Glutamatergic neuron (in vitro differentiated cells): ENCODE measurements at places on chromosomes 7 and 10. TPM values are rescaled to one million over a fixed set of nuclear protein-coding genes. Genes with fewer than 3 reads are reported as not detected.

The H2BK1 gene
- total RNA-seq: not detected

The HIP1 gene
- total RNA-seq: 65.5 TPM

The MYO3A gene
- total RNA-seq: 0.22 TPM

GRCh38 chr7:151705636-151706276 is 171.2 kb downstream of the PRKAG2 start:
- H3K4me3 ChIP-seq: peak overlapping the region; percentile 44
- H3K27me3 ChIP-seq: peaks cover 14% of the 10 kb centered on the region
- H3K27ac ChIP-seq: peak overlapping the region; percentile 85
- H3K4me1 ChIP-seq: peaks cover 21% of the 10 kb centered on the region
- DNase-seq: no peak

DNA sequence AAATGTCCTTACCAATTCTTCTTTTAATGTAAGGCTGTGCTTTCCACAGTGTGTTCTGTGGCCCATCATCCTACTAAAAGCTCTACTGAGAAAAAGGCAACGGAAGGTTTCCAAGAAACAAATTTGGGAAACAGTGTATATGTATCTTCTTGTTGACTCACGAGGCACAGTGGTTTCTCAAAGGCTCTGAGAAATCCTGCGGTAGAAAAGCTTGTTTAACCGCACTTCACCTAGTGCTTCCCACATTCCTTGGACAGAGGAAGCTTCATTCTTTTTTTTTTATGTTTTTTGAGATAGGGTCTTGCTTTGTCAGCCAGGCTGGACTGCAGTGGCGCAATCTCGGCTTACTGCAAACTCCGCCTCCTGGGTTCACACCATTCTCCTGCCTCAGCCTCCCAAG is 84.5 kb downstream of the TACC2 start:
- no peak for DNase-seq
- H3K36me3 ChIP-seq: no peaks in the 10 kb centered on the region
- no peak overlapping the region for H3K27ac ChIP-seq
- no peak overlapping the region for H3K4me3 ChIP-seq
- peaks cover 11% of the 10 kb centered on the region for H3K4me1 ChIP-seq

- H3K27me3 ChIP-seq: peaks cover 4% of the 10 kb centered on the region
- H3K4me1 ChIP-seq: peaks cover 6% of the 10 kb centered on the region
- no peak for DNase-seq
Observed at GRCh38 chr10:70418229-70418628, 14.3 kb downstream of the EIF4EBP2 start.

DNA sequence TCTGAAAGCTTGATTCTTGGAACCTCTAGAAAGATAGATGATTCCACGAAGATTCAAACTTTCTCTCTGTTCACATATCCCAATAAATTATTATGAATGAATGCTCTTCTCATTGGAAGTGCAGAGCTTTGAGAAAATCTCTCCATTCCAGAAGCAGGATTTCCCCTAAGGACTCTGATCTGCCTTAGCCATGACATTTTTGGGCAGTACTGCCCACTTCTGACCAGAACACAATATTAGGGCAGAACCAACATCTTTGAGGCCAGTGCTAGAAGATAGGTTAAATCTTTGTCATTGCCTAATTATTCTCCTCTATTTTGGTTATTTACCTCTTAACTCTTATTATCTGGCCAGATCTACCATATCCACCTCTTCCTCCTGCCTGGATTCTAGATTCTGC is 49.9 kb downstream of the ARMC3 start:
- H3K4me3 ChIP-seq: no peak overlapping the region
- no peaks in the 10 kb centered on the region for H3K27me3 ChIP-seq
- no peaks in the 10 kb centered on the region for H3K36me3 ChIP-seq
- H3K27ac ChIP-seq: no peak overlapping the region
- no peaks in the 10 kb centered on the region for H3K4me1 ChIP-seq
- DNase-seq: no peak

DNA sequence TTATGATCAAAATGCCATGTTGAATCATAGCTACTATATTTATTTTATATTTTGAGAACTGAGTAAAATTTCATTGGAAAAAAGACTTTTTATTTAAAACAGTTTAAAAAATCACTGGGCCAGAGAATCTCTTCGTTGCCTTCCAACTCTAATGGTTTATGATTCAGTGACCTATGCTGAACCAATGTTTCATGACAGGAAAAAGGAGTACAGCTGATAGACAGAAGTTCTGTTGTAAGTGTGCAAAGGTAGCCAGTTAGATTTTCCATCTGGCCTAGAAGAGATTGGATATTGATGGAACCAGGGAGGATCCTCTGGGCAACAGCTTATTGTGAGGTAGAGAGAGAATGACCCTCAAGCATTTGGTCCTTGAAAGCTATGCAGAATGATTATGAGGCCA is 745.8 kb downstream of the SUGCT start:
- no peaks in the 10 kb centered on the region for H3K36me3 ChIP-seq
- no peak overlapping the region for H3K4me3 ChIP-seq
- H3K27ac ChIP-seq: no peak overlapping the region
- DNase-seq: no peak

DNA sequence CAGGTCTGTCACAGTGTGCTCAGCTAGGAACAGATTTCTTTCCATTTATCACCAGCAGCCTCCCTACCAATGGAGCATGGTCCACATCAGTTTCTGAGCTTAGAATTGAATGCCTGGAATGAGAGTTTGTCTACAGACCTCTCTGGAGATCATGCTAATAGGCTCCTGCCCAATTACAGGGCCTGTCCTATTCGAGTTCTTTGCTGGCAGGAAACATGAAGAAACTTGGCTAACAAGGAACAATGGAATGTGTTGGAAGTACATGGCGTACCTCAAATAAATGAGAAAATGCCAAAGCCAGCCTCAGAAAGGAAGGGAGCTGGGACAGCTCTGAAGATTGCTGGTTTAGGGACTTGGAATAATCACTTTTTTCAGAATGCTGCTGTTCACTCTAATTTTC is 186.0 kb upstream of the AKR1E2 start:
- H3K27me3 ChIP-seq: no peaks in the 10 kb centered on the region
- no peaks in the 10 kb centered on the region for H3K4me1 ChIP-seq
- no peak for DNase-seq
- no peak overlapping the region for H3K4me3 ChIP-seq
- no peaks in the 10 kb centered on the region for H3K36me3 ChIP-seq

GRCh38 chr10:29643771-29644501 is 9.2 kb upstream of the SVIL start:
- peaks cover 5% of the 10 kb centered on the region for H3K36me3 ChIP-seq
- H3K27me3 ChIP-seq: peaks cover 4% of the 10 kb centered on the region
- no peak overlapping the region for H3K4me3 ChIP-seq
- H3K27ac ChIP-seq: peak overlapping the region; percentile 33
- H3K4me1 ChIP-seq: peaks cover 49% of the 10 kb centered on the region
- no peak for DNase-seq

DNA sequence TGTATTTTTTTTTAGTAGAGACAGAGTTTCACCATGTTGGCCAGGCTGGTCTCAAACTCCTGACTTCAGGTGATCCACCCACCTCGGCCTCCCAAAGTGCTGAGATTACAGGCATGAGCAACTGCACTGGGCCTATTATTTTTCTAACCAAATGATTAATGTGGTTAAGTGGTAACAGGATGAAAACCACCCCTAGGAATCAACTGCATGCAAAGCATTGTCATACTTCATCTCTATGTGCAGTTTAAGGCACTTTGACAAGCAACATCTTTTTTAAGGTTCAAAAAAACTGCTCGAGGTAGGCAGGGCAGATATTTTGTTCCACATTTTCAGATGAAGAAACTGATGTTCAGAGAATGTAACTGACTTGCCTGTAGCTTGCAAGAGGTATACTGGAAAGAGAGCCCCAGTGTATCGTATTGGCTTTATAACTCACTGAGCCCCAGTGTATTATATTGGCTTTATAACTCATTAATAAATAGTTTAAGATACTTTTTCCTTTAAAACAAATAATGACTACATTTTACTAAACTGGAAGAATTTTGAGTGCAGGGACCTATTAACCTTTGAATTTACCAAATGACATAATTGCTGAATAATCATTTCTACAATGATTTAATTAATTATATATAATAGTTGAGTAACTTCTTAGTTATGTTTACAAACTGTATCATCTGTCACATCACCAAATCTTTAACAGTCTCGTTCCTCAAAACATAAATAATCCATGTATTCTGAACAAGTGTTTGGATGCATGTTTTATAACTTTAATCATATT is 38.1 kb downstream of the RTKN2 start:
- no peak for DNase-seq
- H3K27ac ChIP-seq: no peak overlapping the region
- H3K27me3 ChIP-seq: no peaks in the 10 kb centered on the region

GRCh38 chr7:108234971-108235450 is 104.8 kb upstream of the LAMB4 start:
- peaks cover 4% of the 10 kb centered on the region for H3K36me3 ChIP-seq
- DNase-seq: no peak
- peaks cover 26% of the 10 kb centered on the region for H3K4me1 ChIP-seq
- H3K27ac ChIP-seq: no peak overlapping the region
- peaks cover 4% of the 10 kb centered on the region for H3K27me3 ChIP-seq

- no peak overlapping the region for H3K4me3 ChIP-seq
- peaks cover 2% of the 10 kb centered on the region for H3K27me3 ChIP-seq
- no peak for DNase-seq
- H3K27ac ChIP-seq: no peak overlapping the region
- H3K4me1 ChIP-seq: no peaks in the 10 kb centered on the region
Observed at GRCh38 chr7:5774790-5775189, 6.7 kb downstream of the RNF216 start.

- peaks cover 2% of the 10 kb centered on the region for H3K27me3 ChIP-seq
- H3K4me3 ChIP-seq: no peak overlapping the region
- DNase-seq: no peak
- no peaks in the 10 kb centered on the region for H3K36me3 ChIP-seq
- H3K4me1 ChIP-seq: peaks cover 13% of the 10 kb centered on the region
Observed at GRCh38 chr10:120803972-120804371, 47.2 kb upstream of the WDR11 start.

- DNase-seq: no peak
- peaks cover 15% of the 10 kb centered on the region for H3K36me3 ChIP-seq
- no peaks in the 10 kb centered on the region for H3K4me1 ChIP-seq
- no peaks in the 10 kb centered on the region for H3K27me3 ChIP-seq
- H3K4me3 ChIP-seq: no peak overlapping the region
- H3K27ac ChIP-seq: no peak overlapping the region
Observed at GRCh38 chr7:80070391-80070790, 64.2 kb upstream of the GNAI1 start.

GRCh38 chr7:1220000-1220726 is 12.5 kb upstream of the UNCX start:
- H3K4me1 ChIP-seq: peaks cover 18% of the 10 kb centered on the region
- H3K27me3 ChIP-seq: peaks cover 6% of the 10 kb centered on the region
- H3K27ac ChIP-seq: no peak overlapping the region
- DNase-seq: no peak
- H3K4me3 ChIP-seq: no peak overlapping the region
- H3K36me3 ChIP-seq: no peaks in the 10 kb centered on the region

- no peak overlapping the region for H3K27ac ChIP-seq
- H3K4me3 ChIP-seq: no peak overlapping the region
- DNase-seq: no peak
- H3K27me3 ChIP-seq: no peaks in the 10 kb centered on the region
- no peaks in the 10 kb centered on the region for H3K4me1 ChIP-seq
- no peaks in the 10 kb centered on the region for H3K36me3 ChIP-seq
Observed at GRCh38 chr10:92787557-92788152, 60.7 kb upstream of the EXOC6 start.

DNA sequence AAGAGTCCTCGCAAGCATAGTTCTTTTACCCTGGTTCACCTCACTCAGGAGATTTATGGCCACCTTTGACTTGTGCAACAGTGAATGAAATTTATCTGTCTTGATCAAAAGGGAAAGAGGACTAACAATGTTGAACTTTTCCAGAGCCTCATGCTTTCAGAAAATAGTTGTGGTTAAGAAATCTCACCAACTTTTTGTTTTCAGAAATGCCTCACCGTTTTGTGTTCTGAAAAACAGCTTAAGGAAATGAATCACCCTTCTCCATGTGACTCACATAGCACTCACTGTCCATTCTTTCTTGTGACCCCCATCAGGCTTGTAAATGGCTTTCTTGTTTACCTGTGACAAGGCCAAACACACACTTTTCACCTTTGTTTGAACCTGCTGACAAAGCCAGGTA is 148.6 kb upstream of the FAM3C start:
- no peaks in the 10 kb centered on the region for H3K36me3 ChIP-seq
- no peak overlapping the region for H3K4me3 ChIP-seq
- DNase-seq: no peak
- no peak overlapping the region for H3K27ac ChIP-seq
- no peaks in the 10 kb centered on the region for H3K27me3 ChIP-seq
- no peaks in the 10 kb centered on the region for H3K4me1 ChIP-seq

DNA sequence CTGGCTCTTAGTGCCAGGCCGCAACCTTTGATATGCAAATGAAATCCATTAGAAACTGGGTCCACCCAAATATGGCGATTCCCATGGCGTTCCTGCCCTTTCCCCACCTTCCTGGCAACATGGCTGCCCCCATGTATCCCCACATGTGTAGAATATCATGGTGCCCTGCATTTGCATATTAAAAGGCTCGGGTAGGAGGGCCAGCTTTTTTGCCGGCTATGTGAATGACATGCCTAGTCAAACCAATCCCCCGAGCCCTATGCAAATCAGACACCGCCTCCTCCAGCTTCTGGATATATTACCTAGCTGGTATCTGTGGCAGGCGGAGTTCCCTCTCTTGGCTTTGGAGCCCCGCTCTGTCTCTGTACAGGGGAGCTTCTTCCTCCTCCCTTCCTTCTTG is 18.3 kb downstream of the MMS19 start:
- peaks cover 4% of the 10 kb centered on the region for H3K4me1 ChIP-seq
- H3K4me3 ChIP-seq: no peak overlapping the region
- H3K36me3 ChIP-seq: peaks cover 3% of the 10 kb centered on the region
- no peaks in the 10 kb centered on the region for H3K27me3 ChIP-seq
- peak; percentile 24 for DNase-seq

DNA sequence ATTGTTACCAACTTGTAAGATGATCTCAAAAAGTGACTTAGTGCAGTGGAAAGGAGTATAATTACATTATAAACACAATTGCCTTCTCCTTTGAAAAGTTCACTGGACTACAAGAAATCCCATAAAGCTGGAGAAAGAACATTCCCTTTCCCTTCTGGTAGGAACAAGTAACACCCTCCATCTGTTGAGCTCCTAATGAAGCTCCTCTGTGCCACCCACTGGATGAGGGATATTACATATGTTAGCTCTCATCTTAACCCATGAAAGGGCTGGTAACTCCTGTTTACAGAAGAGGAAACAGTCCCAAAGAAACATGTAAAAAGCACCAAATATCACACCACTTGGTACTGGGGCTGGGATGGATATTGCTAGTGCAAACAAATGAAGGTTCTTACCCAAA is 8.1 kb downstream of the PGAM1 start:
- no peaks in the 10 kb centered on the region for H3K36me3 ChIP-seq
- peaks cover 7% of the 10 kb centered on the region for H3K4me1 ChIP-seq
- H3K27ac ChIP-seq: peak overlapping the region; percentile 22
- no peak overlapping the region for H3K4me3 ChIP-seq
- H3K27me3 ChIP-seq: no peaks in the 10 kb centered on the region

GRCh38 chr10:59752278-59752940 is 846 bp downstream of the MRLN start:
- H3K4me3 ChIP-seq: no peak overlapping the region
- H3K27me3 ChIP-seq: no peaks in the 10 kb centered on the region
- no peak for DNase-seq
